ENCODE measurements at places on chromosomes 13 and 19.

DNA sequence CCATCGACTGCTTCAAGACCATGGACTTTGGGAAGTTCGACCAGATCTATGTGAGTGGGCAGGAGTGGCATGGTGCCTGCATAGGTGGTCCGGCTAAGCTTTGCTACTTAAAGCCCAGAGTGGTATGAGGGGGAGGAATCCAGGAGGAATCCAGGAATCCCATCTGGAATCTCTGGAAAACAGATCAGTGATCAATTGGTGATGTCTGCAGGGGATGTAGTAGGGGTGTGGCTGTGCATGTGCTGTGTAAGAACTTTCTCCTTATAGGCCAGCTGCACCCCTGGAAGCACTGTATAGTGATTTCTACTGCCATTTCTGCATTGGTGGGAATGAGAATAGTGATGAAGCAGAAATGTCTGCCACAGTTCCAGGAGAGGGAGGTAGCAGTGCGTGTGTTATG lies 23.6 kb downstream of the PNPLA6 start:
- DNase-seq: no peak

GRCh38 chr13:99203601-99204579 lies 3.2 kb downstream of the UBAC2 start:
- DNase-seq: no peak

DNA sequence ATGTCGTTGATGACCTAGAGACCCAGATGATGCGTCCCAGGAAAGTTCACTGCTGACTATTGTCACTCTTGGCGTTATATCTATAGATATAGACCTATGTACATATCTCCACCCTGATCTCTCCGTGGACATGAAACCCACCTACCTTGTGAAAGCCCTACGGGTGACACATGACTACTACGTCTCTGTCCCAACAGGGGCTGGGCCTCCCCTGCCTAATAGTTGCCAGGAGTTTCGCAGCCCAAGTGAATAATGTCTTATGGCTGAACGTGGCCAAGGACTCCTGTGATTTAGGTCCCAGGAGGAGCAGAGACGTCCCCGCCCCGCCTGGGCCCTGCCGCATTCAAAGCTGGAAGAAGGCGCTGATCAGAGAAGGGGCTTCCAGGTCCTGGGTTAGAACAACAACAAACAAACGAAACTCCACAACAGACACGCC lies 4.9 kb upstream of the POU4F1 start:
- DNase-seq: no peak

GRCh38 chr13:99978799-99979452 lies 2.7 kb upstream of the ZIC2 start:
- DNase-seq: no peak

Measured in HS-5 (cell line).